Keratinocyte (primary cell): ENCODE measurements at places on chromosomes 6 and 20. TPM values are rescaled to one million over a fixed set of nuclear protein-coding genes. Genes with fewer than 3 reads are reported as not detected.

- H3K36me3 ChIP-seq = no peaks in the 10 kb centered on the region
- no peak for DNase-seq
- H3K27me3 ChIP-seq = no peaks in the 10 kb centered on the region
- H3K4me3 ChIP-seq = no peak overlapping the region
Measured at GRCh38 chr20:9480066-9480465, 34.3 kb upstream of the LAMP5 start.

GRCh38 chr6:99378636-99379035 is 15.4 kb downstream of the COQ3 start:
- H3K27me3 ChIP-seq = no peaks in the 10 kb centered on the region
- H3K4me1 ChIP-seq = no peaks in the 10 kb centered on the region
- no peak overlapping the region for H3K4me3 ChIP-seq
- no peaks in the 10 kb centered on the region for H3K36me3 ChIP-seq
- no peak for DNase-seq

DNA sequence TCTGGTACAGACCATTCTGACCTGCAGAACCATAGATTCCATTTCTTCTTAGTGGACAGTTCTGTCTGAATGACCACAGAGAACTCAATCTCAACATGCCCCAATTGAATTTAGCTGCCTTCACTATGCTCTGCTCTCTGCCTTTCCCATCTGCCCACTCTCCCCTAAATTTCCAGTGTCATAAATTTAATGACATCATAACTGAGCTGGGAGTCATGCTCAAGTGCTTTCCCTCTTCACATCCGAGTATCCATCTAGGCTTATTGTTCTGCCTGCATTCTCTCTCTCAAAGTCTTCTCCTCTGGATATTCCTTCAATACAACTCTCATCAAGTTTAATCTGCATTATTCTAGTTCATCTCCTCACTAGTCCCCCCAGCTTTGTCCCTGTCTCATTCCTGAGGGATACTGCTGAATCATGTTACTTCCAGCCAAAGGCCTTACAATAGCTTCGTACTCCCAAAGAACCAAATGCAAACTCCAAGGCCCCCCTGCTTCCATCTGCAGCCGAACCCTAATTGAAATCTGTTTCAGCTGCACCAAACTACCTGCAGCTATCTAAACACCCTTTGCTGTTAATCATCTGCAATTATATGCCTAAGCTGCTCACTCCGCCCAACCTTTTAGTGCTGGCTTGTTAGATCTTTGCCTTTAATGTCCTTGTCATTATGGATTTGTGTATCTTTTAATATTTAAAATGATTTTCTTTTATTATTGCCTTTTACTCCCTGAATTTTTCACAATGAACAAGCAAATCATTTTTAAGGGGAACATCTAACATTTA is 46.1 kb downstream of the SLC35B3 start:
- no peaks in the 10 kb centered on the region for H3K27me3 ChIP-seq
- no peaks in the 10 kb centered on the region for H3K4me1 ChIP-seq
- no peak overlapping the region for H3K4me3 ChIP-seq
- no peak for DNase-seq
- no peak overlapping the region for H3K27ac ChIP-seq

DNA sequence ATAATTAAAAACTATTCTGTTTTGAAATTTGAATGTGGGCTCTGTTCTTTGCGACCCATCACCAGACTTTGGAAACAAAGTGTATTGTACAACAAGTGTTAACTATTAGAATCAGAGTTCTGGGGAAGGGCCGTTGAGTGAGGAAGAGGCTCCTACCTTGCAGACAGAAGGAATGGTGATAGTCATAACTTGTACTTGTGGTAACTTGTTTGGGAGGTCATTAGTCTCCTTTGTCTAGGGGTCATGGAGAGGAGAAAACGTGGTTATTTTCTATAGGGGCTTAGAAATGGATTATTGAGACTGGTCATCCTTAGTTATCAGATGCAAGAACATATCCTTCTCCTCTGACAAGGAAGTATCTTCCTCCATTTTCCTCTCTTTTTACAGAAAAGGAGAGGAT is 174.8 kb downstream of the BMP2 start:
- no peak overlapping the region for H3K27ac ChIP-seq
- H3K4me3 ChIP-seq = no peak overlapping the region
- H3K36me3 ChIP-seq = no peaks in the 10 kb centered on the region
- H3K27me3 ChIP-seq = no peaks in the 10 kb centered on the region

DNA sequence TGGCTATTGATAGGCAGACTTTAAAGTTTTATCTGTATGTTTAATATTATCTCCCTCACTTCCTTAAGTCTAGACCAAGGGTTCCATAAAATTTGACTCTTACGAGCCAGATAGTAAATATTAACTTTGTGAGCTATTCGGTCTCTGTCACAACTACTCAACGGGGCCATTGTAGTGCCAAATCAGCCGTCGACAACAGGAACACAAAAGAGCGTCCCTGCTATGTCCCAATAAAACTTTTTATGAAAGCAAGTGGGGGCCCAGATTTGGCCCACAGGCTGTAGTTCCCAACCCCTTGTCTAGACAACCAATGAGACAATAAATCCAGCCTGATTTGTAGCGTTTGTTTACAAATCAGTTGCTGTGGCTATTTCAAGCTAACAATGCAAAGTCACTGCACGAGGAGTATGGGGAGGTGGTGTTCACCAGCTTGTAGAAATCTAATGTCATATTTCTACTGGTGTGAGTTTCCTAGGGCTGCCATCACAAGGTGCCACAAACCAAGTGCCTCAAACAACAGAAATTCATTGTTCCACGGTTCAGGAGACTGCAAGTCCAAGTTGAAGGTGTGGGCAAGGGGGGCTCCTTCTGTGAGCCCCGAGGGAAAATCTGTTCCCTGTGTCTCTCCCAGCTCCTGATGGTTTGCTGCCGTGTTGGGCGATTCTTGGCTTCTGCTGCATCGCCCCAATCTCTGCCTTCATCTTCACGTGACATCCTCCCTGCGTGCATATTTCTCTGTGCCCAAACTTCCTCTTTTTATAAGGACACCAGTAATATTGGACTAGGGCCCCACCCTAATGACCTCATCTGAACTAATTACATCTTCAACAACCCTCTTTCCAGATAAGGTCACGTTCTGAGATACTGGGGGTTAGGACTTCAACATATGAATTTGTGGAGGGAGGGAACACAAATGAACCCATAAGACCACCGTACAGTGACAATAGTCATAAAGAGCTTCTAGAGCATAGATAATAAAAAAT is 356.0 kb upstream of the JARID2 start:
- DNase-seq = no peak
- H3K4me3 ChIP-seq = no peak overlapping the region
- H3K27me3 ChIP-seq = no peaks in the 10 kb centered on the region
- H3K36me3 ChIP-seq = no peaks in the 10 kb centered on the region

DNA sequence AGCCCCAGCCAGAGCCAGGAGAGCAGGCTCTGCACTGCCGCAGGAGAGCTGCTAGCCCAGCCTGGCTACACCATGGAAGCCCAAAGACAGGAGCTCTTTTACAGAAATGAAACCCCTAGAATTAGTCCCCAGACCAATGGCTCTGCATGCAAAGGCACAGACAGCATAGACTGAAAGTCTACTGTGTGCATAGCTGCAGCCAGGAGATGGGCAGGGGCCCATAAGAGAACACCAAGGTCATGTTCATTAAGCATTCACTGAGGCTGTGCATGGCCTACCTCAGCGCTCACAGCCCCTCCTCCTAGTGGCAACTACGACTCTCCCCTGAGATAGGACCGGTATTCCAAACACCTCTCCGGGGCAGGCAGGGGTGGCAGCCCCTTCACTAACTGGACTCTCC is 34.9 kb downstream of the SNX5 start:
- no peak overlapping the region for H3K4me3 ChIP-seq
- H3K27me3 ChIP-seq = no peaks in the 10 kb centered on the region

GRCh38 chr20:32524829-32525501 is 60.2 kb downstream of the NOL4L start:
- no peak overlapping the region for H3K27ac ChIP-seq
- no peak overlapping the region for H3K4me3 ChIP-seq
- H3K27me3 ChIP-seq = peaks cover 48% of the 10 kb centered on the region
- H3K36me3 ChIP-seq = no peaks in the 10 kb centered on the region

GRCh38 chr20:43751167-43752050 is 24.6 kb upstream of the GTSF1L start:
- H3K4me3 ChIP-seq = no peak overlapping the region
- no peak overlapping the region for H3K27ac ChIP-seq
- no peak for DNase-seq
- no peaks in the 10 kb centered on the region for H3K27me3 ChIP-seq
- H3K4me1 ChIP-seq = peaks cover 11% of the 10 kb centered on the region

- no peak for DNase-seq
- no peak overlapping the region for H3K4me3 ChIP-seq
- H3K27me3 ChIP-seq = peaks cover 24% of the 10 kb centered on the region
- H3K27ac ChIP-seq = no peak overlapping the region
Measured at GRCh38 chr20:63165356-63166192, 50.4 kb downstream of the YTHDF1 start.

GRCh38 chr6:34600101-34600500 is 44.0 kb upstream of the SPDEF start:
- H3K4me3 ChIP-seq = no peak overlapping the region
- peaks cover 3% of the 10 kb centered on the region for H3K36me3 ChIP-seq
- H3K27ac ChIP-seq = no peak overlapping the region
- H3K4me1 ChIP-seq = peaks cover 12% of the 10 kb centered on the region

DNA sequence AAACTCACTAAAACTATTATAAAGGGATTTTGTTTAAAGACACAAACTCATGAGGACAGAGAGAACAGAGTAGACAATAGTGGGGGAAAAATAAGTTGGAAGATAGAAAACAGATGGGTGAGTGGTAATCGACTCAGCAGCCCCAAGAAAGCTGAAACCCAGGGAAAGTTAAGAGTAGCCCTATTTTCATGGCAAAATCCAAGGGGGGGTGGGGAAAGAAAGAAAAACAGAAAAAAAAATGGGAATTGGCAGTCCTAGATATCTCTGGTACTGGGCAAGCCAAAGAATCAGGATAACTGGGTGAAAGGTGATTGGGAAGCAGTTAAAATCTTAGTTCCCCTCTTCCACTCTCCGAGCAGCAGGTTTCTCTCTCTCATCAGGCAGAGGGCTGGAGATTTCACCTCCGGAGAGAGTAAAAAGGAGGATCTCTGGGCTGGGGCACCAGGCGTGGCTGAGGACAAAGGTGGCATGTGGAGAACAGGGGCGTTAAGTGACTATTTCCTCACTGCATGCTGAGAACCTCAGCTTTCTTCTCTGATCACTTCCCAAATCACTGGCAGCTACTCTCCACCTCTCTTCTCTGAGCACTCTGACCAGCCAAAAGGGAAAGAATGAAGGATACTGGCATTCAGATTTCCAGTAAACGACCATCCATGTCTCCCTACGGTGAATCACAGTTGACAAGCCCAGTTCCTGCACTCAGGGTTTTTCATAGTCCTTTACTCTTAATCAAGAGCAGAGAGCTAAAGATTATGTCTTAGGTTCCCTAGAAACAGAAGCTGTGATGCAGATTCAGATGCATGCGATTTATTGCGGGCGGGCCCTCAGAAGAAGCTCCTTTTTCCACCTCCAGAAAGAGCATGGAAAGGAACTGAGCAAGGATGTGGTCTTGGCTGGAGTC is 7.3 kb upstream of the RNF24 start:
- H3K27me3 ChIP-seq = no peaks in the 10 kb centered on the region
- DNase-seq = no peak
- peaks cover 29% of the 10 kb centered on the region for H3K4me1 ChIP-seq

- H3K36me3 ChIP-seq = no peaks in the 10 kb centered on the region
- no peaks in the 10 kb centered on the region for H3K27me3 ChIP-seq
- no peak overlapping the region for H3K27ac ChIP-seq
- peaks cover 6% of the 10 kb centered on the region for H3K4me1 ChIP-seq
- no peak overlapping the region for H3K4me3 ChIP-seq
- DNase-seq = peak; percentile 4
Measured at GRCh38 chr20:60695226-60696000, 556.6 kb upstream of the CDH4 start.

GRCh38 chr6:72916906-72917305 is 295.0 kb downstream of the KCNQ5 start:
- H3K4me3 ChIP-seq = no peak overlapping the region
- peaks cover 13% of the 10 kb centered on the region for H3K4me1 ChIP-seq
- H3K27me3 ChIP-seq = no peaks in the 10 kb centered on the region
- no peak for DNase-seq
- H3K36me3 ChIP-seq = no peaks in the 10 kb centered on the region
- no peak overlapping the region for H3K27ac ChIP-seq

DNA sequence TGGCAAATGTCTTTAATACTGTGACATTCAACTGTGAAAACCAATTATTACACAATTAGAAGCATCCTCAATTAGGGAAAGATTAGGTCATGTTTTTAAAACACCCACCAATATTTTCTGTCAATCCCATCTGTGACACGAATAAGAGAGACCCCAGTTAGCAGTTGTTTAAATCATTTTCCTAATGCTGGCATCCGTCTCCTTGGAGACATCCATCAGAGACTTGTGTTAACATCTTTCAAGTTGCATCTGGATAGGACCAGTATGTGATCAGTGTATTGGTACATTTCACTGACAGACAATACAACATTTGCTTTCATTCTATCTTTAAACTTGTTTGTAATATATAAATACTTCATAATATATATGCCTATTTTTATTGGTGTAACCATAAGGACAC is 420.7 kb upstream of the RNF217 start:
- no peaks in the 10 kb centered on the region for H3K4me1 ChIP-seq
- no peak for DNase-seq
- H3K36me3 ChIP-seq = no peaks in the 10 kb centered on the region
- H3K4me3 ChIP-seq = no peak overlapping the region
- H3K27me3 ChIP-seq = no peaks in the 10 kb centered on the region
- no peak overlapping the region for H3K27ac ChIP-seq

GRCh38 chr20:48681873-48682426 is 145.8 kb downstream of the PREX1 start:
- no peak overlapping the region for H3K4me3 ChIP-seq
- H3K36me3 ChIP-seq = no peaks in the 10 kb centered on the region
- DNase-seq = no peak
- H3K27me3 ChIP-seq = peaks cover 13% of the 10 kb centered on the region

- H3K4me1 ChIP-seq = peaks cover 7% of the 10 kb centered on the region
- no peak overlapping the region for H3K27ac ChIP-seq
- H3K27me3 ChIP-seq = no peaks in the 10 kb centered on the region
Measured at GRCh38 chr20:5844063-5844681, 94.0 kb downstream of the SHLD1 start.

DNA sequence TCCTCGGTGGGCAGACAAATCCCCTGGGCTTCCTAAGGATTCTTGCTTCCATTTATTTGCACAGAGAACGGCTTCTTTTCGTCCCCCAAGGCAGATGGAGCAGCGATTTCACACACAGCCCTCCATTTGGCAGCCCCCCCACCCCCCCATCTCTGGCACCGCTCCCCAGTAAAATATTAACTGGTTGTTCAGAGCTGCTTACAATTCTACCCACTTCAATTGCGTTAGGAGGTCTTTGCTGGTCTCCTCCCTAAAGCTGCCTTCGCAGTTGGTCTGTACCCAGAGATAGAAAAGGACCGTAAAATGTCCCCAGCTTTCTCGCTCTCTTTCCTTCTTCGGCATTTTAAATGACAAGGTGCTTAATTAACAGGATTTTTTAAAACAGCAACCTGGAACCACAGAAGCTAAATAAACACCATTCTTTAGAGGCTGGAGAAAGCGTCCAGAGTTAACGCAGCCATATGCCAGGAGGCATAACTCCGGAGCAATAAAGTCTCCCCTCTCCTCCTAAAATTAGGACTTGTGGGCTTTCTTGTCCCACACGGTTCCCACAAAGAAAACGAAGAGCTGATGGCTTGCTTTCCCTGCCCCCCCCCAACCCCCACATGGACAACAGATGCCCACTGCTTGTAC is 1.7 kb upstream of the ZMYND8 start:
- H3K4me3 ChIP-seq = peak overlapping the region; percentile 34
- peaks cover 84% of the 10 kb centered on the region for H3K4me1 ChIP-seq
- H3K27ac ChIP-seq = peak overlapping the region; percentile 99
- DNase-seq = no peak

BPIFA1 gene
- polyA plus RNA-seq = not detected in 3 replicates

VGLL2 gene
- not detected in 3 replicates for polyA plus RNA-seq

HLA-DQB1 gene
- polyA plus RNA-seq = 37.5 to 78.0 TPM (median 40.5 TPM) in 3 replicates

RSPH4A gene
- 0.10 to 0.12 TPM (median 0.11 TPM) in 3 replicates for polyA plus RNA-seq

CCN2 gene
- polyA plus RNA-seq = 41.4 to 108 TPM (median 78.2 TPM) in 3 replicates
